Umbilical cord (tissue), 2 donors: ENCODE measurements at places on chromosomes 1 and 21. TPM values are rescaled to one million over a fixed set of nuclear protein-coding genes. Genes with fewer than 3 reads are reported as not detected.

The TLCD4 gene
- total RNA-seq, result 35.6 TPM

The ANKRD35 gene
- total RNA-seq, result 0.72 TPM

The ADAMTS5 gene
- 5.3 TPM for total RNA-seq

The ADGRL4 gene
- total RNA-seq, result 3.6 TPM

The SLC6A17 gene
- 0.96 TPM for total RNA-seq

GRCh38 chr1:27292106-27292505 is 29.9 kb upstream of the TMEM222 start:
- DNase-seq, result no peak
